ENCODE measurements at places on chromosomes 16 and 17. TPM values are rescaled to one million over a fixed set of nuclear protein-coding genes. Genes with fewer than 3 reads are reported as not detected.

The TBC1D3 gene
- polyA plus RNA-seq = 0.15 TPM

The WNT9B gene
- polyA plus RNA-seq = not detected

GRCh38 chr16:2056077-2056476, 8.3 kb downstream of the TSC2 start:
- DNase-seq = no peak

DNA sequence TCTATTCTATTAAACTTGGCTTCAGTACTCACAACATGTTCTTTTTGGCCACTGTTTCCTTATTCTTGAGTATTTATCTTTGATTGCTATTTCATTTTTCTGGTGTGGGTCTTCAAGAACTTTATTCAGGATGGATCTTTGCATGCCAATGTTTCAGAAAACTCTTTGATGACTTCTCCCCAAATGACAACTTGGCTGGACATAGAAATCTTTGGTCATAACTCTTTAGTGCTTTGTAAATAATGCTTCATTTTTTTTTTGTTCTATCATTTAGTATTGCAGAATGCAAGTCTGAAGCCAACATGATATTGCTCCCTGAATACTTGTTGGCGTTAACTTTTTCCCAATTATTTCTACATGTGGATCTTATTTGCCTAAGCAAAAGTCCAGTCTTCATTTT, 103.6 kb upstream of the HS3ST2 start:
- DNase-seq = no peak

The CYB5D1 gene
- 9.9 TPM for polyA plus RNA-seq

GRCh38 chr17:65523853-65524664, 37.4 kb downstream of the AXIN2 start:
- DNase-seq = no peak

GRCh38 chr17:27591986-27592385, 39.0 kb upstream of the LGALS9 start:
- no peak for DNase-seq

DNA sequence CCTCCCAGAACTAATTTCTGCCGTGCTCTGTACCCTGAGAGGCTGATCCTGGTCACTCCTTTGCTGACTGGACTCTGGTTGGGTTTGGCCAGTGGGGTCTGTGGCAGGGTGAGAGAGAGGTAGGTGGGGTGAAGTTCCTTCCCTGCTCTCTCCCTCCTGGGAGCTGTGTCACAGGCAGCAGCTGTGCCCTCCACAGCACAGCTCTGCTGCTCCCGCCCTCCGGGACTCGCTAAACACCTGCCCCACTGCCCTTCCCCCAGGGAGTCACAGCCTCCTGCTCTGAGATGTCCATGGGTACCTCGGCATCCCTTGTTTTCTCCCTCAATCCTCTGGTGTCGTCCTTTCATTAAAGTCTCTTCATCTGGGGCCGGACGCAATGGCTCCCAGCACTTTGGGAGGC, 66.4 kb downstream of the SRCIN1 start:
- no peak for DNase-seq

GRCh38 chr17:64442541-64442971, 6.4 kb upstream of the MILR1 start:
- no peak for DNase-seq

The USP43 gene
- polyA plus RNA-seq = not detected

GRCh38 chr17:6548034-6548433, 8.3 kb downstream of the PITPNM3 start:
- DNase-seq = no peak

DNA sequence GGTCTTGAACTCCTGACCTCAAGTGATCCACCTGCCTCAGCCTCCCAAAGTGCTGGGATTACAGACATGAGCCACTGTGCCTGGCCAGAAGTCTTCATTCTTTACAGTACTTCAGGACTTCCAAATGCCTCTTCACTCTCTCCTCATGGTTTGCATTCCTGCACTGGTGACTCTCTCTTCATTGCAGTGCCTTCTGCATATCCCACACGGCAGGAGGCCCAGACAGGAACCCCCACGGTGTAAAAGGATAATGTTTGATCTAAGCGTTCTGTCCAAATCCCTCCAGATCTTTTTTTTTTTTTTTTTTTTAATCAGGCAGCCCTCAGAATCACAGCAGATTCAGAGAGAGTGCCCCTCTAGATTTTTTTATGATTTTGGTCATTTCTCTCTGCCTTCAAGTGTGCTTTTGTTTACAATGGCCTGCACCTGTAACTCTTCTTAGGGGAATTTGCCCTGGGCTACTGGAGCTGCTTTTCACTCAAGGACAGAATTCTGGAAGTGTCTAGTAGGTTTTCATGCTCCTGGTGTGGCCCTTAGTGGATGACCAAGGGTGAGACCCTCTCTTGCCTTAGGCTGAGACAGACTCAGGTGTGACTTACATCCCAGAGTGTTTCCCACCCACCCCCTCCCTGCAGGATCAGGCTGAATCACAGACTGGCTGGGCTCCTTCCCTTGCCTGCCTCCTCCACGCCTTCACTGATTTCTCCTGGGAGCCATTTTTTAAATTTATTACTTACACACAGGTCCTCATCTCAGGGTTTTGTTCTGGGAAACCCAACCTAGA, 19.8 kb upstream of the NF1 start:
- DNase-seq = peak; percentile 65

The HYDIN gene
- 0.50 TPM for polyA plus RNA-seq

- no peak for DNase-seq
Observed at GRCh38 chr16:27232901-27233625, 29.7 kb downstream of the KDM8 start.

GRCh38 chr17:50955160-50955559, 89.0 kb upstream of the TOB1 start:
- no peak for DNase-seq

- no peak for DNase-seq
Observed at GRCh38 chr17:61460796-61461585, 8.8 kb downstream of the TBX4 start.

The DNAI2 gene
- polyA plus RNA-seq = not detected

DNA sequence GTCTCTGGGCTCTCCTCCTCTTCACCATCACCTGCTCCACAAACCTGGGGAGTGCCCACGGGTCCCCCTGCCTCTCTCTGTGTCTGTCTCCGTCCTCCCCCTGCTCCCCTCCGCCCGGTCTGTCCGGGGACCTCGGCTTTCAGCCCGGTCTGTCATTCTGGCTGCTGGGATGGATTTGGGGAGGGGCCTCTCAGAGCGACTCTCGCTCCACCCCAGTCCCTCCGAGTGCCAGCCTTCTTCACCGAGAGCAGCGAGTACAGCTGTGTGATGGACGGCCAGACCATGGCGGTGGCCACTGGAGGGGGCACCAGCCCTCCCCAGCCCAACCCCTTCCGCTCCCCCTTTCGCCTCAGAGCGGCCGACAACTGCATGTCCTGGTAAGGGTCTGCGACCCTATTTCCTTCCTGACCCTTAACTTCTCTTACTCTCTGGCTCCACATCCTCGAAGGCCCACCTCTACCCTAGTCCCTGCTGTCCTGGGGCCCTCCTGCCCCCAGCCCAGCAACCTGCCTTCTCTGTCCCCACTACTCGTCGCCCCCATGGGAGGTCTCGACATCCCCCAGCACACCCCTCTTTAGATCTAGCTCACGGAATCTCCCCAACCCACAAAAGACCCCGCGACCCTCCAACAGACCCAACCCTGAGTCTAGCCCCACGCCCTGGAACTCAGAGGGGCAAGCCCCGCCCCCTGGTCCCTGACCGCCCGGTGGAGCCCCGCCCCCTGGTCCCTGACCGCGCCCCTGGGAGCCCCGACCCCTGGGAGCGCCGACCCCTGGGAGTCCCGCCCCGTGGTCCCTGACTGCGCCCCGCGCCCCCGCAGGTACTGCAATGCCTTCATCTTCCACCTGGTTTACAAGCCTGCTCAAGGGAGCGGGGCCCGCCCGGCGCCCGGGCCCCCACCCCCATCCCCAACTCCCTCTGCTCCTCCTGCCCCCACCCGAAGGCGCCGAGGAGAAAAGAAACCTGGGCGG, 5.6 kb upstream of the CXCL16 start:
- DNase-seq = no peak

DNA sequence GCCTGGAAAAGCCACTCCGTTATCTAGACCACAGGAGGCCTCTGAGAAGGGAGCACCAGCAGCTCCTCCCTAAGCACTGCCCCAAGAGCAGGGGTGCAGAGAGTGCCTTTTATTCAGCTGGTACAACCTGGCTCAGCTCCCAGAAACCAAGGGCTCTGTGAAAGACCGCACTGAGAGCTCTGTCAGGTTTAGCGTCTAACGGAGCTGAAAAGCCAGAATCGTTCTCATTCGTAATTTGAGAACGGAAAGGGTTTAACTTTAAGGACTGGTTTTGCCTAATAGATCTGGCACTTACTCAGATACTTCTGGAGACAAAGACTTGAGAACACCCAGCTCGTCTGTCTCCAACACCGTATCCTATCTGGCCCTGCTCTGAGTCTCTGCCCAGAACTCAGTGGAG, 13.5 kb downstream of the MPG start:
- DNase-seq = no peak

The ITGAD gene
- not detected for polyA plus RNA-seq

The KRT39 gene
- not detected for polyA plus RNA-seq

DNA sequence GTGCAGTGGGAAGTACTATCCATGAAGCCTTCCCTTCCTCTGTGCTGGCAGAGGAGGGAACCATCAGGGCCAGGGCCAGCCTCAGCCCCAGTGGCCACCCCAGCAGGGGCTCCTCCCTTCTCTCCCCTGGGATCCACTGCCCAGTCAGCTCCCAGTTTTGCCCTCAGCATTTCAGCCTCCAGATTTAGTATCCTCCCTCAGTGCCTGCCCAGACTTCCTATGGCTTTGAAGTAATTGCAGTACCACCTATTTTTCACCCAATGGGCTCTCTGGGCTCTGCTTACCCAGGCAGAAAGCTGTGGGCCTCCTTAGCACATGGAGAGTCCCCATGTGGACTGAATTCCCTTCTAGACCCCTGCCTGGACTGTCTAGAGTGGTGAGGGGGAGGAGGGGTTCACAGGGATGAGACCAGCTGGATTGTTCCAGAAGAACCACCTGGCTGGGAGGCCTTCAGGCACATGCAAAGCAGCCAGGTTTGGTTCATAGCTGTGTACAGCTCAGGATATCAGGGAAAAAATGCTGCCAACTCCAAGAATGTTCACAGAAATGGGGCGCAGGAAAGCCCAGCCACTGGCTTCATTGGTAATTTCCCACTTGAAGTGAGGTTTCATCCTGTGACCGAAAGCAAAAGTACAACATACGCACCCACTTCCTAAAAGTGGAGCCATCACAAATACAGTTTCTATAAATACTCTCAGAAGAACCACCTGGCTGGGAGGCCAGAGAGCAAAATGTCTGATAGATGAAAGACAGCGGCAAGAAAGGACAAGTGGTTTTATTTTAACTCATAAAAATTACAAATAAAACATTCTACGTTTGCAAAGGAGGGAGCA, 15.2 kb upstream of the HERPUD1 start:
- DNase-seq = no peak

DNA sequence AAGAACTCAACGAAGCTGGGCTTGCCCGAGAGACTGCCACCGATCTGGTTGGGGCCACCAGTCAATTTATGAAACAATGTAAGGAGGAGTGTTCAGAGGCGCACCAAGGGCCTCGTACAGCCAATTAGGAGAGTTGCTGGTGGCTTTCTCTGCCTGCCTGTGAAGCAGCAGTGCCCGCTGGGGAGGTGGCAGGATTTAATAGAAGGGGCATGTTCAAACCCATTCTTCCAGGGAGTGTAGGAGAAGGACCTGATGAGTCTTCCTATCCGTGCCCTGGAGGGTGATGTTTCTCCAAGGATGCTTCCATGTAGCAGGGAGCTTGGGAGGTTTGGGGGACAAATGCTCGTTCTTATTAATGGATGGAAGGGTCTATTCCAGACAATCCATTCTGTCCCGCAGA, 178.4 kb downstream of the CCDC182 start:
- DNase-seq = no peak

- DNase-seq = peak; percentile 47
Observed at GRCh38 chr16:67082891-67083290, 26.9 kb upstream of the PHAF1 start.

- DNase-seq = no peak
Observed at GRCh38 chr16:4868535-4868934, 21.3 kb downstream of the UBN1 start.

DNA sequence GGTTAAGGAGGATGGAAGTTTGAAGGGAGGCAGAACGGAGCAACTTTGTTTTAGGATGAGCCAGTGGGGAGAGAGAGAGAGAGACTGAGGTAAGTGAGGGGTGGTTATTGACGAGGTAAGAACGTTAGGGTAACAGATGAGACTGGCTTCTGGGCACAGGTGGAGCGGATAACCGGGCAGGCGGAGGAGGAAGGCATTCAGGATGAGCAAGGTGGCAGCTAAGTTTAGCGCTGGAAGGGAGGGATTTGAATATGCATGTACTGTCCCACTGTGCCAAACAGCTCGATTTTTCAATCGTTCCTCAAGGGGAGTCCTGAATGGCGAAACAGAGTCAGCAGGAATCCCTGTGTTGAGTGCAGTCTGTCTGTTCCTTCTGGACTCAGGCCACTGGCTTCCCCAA, 35.8 kb downstream of the CACNG3 start:
- no peak for DNase-seq

- no peak for DNase-seq
Observed at GRCh38 chr16:77403732-77404131, 31.1 kb downstream of the ADAMTS18 start.

The ACSM5 gene
- not detected for polyA plus RNA-seq

DNA sequence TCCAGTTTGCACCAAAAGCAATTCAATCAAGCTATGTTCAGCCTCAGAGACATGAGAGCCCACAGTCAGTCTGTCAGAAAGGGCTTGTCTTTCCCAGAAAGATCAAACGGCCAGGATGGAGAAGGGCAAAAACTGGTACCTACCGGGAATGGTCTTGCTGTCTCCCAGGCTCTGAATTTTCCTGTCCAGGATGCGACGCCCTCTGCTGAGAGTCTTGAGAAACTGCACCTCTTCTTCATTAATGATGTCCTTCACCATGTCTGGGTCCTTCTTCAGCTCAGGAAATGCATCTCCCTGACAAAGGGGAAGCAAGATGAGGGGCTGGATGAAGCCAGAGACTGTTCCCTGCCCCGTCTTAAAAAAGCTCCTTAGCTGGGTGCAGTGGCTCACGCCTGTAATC, 15.8 kb upstream of the EXOSC6 start:
- DNase-seq = peak; percentile 66

DNA sequence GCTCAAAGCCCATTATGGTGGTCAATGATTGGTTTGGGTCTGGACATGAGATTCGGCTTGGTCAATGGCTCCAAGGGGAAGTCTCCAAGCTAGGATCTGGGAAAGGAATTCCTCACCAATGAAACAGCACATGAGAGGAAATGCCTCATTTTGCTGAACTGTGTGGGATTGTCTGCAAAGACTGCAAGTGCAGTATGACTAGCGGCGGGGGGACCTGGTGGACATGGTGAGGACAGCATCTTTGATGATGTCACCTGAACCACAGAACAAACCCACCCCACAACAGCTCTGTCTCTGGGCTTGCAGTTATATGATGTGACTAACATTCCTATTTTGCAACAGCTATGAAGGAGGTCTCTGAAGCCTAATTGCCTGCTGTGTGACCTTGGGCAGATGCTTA, 50.6 kb upstream of the NKD1 start:
- DNase-seq = peak; percentile 85

The HS3ST4 gene
- not detected for polyA plus RNA-seq

The APOH gene
- not detected for polyA plus RNA-seq

GRCh38 chr17:48244121-48244711, 136.7 kb downstream of the SNX11 start:
- DNase-seq = peak; percentile 74
